ENCODE measurements at places on chromosomes 16 and 17.

DNA sequence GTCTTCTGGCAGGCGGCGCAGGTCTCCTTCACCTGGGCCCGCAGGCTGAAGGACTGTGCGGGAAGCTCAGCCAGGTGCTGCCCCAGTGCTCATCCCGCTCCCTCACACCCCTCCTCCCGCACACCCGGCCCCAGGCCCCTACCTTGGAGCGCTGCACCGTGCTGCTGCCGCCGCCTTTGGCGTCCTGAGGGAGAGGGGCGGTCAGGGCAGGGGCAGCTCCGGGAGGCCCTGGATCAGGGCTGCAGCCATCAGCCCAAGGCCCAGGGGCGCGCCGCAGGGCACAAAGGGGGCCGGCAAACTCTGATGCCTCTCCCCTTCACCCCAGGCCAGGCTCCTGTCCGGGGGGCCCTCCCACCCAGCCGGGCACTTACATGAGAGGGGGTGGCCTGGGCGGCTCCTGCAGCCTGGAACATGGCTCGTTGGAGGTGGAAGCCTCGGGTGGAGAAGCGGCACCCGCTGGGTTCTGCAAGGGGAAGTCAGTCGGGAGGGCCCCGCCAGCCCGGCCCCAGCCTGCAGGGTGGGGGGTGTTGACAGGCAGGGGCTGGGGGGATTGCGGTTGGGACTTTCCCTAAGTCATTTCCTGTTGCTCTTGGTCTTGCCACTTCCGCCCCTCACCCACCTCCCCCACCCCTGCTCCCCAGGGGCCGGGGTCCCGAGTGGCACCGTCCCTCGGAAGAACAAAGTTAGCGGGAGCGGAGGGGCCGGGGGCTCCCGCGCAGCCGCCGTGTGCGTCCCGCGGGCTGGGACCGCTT lies 863 bp downstream of the LIMD2 start:
- peak; percentile 61 for DNase-seq

- DNase-seq, result peak; percentile 79
These were observed 11.5 kb upstream of the FOXN1 start for GRCh38 chr17:28494445-28495188.

- DNase-seq, result no peak
These were observed 31.2 kb downstream of the PIK3R5 start for GRCh38 chr17:8934346-8934745.

DNA sequence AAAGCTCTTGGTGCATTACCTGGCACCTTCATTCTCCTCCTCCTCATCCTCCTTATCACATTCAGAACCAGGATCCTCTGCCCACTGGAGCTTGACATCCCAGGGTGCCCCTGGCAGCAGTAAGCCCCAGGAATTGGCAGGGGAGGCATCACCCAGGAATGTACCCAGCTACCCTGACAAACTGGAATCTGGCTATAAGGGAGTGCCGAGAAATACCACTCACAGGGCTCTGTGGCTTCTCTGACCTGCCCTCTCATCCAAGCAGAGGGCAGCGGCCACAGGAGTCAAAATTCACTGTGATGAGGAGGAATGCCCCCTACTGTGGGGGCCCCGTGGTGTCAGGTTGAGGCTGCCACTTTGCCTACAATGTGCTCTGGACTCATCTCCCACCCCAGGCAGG lies 19.6 kb downstream of the MPP3 start:
- DNase-seq, result no peak

- peak; percentile 96 for DNase-seq
These were observed at the start of gene YPEL3 for GRCh38 chr16:30096105-30096861. Gene YPEL3, minus strand, starts transcription at chr16:30096213. Its CDS starts 731 bp downstream, at chr16:30095482.

DNA sequence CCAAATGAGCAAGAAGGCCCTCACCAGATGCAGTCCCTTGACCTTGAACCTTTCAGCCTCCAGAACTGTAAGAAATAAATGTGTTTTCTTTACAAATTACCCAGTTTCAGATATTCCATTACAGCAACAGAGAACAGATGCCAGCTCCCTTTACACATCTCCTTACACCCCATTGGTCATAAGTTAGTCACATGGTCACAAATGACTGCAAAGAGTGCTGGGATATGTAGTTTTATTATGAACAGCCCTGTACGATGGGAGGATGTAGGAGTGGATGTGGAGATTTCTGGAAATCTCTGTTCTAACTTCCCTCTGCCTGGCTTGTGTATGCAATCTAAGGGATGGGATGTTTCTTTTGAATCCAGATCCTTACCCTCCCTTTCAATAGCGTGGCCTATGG lies 13.3 kb upstream of the RPL38 start:
- DNase-seq, result no peak

DNA sequence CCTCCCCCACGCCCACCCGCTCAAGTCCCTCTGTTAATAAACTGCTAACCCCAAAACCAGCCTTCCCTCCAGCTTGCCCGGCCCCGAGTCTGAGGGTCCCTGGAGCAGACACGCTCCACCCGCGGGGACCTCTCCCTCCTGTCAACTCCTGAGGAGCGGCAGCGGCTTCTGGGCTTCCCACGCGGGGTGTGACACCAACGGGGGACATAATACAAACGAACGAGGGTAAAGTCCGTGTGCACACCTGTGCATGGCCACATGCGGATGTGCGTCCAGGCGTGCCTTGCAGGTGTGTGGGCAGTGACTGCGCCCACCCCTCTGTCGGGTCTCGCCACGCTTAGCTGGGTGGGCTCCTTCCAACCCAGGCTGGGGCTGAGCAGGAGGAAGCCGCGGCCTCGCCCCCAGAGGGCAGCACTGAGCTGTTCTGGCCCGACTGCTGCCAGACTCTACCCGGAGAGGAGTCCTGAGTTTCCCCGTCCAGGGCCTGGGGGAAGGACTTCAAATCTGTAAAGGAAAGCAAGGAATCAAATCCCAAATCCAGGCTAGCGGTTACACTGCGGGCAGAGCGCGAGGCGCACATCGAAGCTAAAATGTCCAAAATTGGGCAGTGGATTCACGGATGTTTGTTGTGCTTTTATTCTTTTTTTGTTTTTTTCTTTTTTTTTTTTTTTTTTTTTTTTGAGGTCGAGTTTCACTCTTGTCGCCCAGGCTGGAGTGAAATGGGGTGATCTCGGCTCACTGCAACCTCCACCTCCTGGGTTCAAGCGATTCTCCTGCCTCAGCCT lies 24.2 kb upstream of the KRT17 start:
- DNase-seq, result peak; percentile 86

DNA sequence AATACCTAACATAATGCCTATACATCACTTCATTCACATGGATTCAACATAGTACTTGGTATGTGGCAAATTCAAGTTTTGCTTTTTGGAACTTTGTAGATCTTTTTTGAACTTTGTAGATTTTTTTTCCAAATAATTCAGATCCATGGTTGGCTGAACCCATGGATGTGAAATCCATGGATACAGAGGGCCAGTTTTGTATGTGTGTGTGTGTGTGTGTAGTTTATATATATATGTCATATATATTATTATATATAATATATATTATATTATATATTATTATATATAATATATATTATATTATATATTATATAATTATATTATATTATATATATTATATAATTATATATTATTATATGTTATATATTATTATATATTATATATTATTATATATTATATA lies 28.4 kb downstream of the CLUAP1 start:
- DNase-seq, result no peak

DNA sequence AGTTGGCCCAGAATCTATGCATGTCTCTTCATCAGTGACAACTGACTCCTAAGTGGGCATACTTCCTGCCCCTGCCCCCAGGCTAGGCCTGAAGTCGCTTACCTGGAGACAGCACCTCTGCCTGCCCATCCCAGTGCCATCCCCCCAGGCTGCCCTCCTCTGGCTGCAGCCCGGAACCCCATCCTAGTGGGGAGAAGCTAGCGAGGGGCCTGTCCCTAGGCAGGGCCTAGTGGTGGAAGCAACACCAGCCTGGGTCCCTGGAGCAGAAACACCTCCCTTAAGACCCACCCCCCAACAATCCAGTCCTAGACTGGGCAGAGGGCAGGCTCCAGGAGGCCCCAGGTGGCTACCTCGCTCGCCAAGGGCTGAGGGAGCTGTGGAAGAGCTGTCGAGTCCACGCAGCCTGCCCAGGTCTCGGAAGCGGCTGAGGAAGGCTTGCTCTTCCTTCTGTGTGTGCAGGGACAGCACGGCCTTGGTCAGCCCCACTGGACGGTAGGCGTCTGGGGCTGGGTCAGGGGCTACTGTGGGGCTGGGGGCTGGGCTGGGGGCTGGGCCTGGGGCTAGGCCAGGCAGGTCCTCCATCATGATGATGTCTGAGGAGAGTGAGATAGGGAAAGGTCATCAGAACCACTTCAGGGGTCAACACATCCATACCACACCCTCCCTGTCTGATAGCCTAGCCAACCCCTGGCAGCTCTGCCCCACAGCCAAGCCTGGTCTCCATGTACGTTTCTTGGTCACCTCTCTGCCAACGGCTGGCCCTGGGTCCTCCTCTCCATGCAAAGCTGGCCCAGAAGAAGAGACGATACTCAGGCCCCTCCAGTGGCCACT lies 7.6 kb downstream of the PER1 start:
- peak; percentile 49 for DNase-seq

DNA sequence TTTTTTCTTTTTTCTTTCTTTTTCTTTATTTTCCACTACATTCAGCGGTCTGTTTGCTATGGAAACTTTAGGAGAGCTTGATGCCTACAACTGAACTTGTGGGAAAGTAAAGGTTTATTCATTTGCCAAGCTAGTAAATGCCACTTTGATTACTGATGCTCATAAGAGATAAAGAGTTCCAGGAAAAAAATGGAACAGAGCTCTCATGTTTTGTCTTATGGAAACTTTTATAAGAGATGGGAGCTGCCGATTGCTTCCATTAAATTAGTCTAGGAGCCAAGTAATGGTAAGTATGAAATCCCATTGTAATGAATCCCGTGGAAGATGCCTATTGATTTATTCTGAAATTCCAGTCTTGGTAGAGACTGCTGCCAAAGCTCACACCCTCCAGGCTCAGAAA lies 7.1 kb downstream of the ANKFN1 start:
- DNase-seq, result no peak

GRCh38 chr17:76188213-76189016 lies 47.4 kb upstream of the FOXJ1 start:
- DNase-seq, result no peak

GRCh38 chr16:52545222-52545897 lies 1.6 kb downstream of the TOX3 start:
- DNase-seq, result no peak

GRCh38 chr17:39643271-39643670 lies 6.3 kb downstream of the STARD3 start:
- DNase-seq, result no peak

GRCh38 chr17:1755827-1756262 lies 6.0 kb upstream of the SERPINF1 start:
- DNase-seq, result no peak

- no peak for DNase-seq
These were observed 8.0 kb downstream of the CLUH start for GRCh38 chr17:2703606-2704005.

DNA sequence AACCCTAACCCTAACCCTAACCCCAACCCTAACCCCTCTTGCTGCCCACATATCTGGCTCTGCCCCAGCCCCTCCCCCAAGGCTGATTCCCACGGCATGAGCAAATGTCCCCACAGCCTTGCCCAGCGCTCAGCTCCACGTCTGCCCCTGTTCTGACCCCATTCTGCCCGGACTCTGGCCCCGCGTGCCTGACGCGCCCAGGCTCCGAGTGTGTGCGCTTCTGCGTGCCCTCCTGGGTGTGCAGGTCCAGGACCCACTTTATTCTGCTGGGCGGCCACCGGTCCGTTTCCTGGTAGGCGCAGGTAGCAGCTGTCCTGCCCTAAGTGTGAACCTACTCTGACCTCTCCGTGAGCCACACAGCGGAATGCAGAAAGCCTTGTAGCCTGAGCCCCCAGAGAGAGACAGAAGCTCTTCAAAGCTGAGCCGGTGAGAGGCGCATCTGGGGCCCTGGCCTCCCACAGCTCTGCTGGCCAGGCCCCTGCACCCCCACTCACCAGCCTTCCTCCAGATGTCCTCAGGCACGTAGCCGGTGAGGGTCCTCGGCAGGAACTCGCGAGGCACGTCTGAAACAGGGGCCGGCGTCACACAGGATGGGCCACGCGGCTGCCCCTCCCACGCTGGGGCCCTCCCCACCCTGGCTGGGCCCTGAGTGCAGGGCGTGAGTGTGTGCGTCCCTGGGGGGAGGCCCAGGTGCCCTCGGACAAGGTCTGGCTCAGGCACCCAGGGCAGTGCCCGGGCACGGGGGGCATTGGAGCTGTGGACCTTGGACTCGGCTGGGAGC lies 14.0 kb upstream of the PABPN1L start:
- DNase-seq, result peak; percentile 85

- no peak for DNase-seq
These were observed 3.4 kb downstream of the PLEKHH3 start for GRCh38 chr17:42673266-42673884.

DNA sequence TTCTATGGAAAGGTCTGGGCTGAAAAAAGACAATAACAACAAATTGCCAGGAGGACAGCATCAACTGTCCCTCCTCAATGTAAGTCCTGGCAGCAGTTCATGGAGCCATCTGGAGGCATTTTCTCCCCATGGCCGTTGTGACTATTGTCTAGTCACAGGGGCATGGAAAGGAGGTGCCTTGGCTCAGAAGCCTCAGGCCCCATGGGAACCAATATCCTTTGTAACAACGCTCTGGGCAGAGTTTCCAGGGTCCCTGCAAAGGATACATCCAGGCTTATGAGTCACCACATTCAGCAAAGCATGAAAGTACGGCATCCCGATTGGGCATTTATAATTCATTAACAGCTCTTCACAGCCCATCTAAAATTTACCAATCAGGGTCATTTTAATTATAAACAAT lies 85.2 kb downstream of the GLG1 start:
- DNase-seq, result no peak

Measured in right lobe of liver (tissue), 6 donors.